ENCODE measurements at places on chromosomes 7 and 10. TPM values are rescaled to one million over a fixed set of nuclear protein-coding genes. Genes with fewer than 3 reads are reported as not detected.

The MMP21 gene
- total RNA-seq = 0.48 TPM

GRCh38 chr10:48526846-48527505 is 77.9 kb downstream of the ARHGAP22 start:
- no peak for DNase-seq

GRCh38 chr7:98974906-98975816 is 96.8 kb downstream of the TRRAP start:
- DNase-seq = no peak

- DNase-seq = no peak
Measured at GRCh38 chr10:133349160-133349568, 2.0 kb downstream of the PRAP1 start.

The PDE6C gene
- not detected for total RNA-seq

GRCh38 chr10:132293201-132293812 is 14.4 kb downstream of the STK32C start:
- DNase-seq = no peak

The PSMG3 gene
- total RNA-seq = 18.4 TPM

DNA sequence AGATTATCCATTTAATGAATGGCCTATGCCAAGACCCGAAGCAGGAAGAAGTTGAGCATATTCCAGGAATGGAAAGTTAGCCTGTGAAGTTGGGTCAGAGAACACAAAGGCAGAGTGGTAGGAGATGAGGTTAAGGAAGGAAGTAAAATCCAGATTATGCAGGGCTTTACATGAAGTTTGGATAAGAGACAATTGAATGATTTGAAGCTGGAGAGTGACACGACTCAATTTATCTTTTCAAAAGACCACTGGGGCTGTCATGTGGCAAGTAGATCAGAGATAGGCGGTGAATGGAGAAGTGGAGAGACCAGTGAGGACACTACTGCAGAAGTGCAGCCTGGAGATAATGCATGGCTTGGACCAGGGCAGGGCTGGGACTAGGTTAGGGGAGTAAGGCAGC is 7.2 kb upstream of the CNOT4 start:
- DNase-seq = no peak
